ENCODE measurements at places on chromosomes 12 and 14. TPM values are rescaled to one million over a fixed set of nuclear protein-coding genes. Genes with fewer than 3 reads are reported as not detected.

- no peak for DNase-seq
These were observed 16.5 kb downstream of the HEBP1 start for GRCh38 chr12:12983420-12984035.

HOXC9 gene
- 0.51 TPM for polyA plus RNA-seq

TSHR gene
- polyA plus RNA-seq: 0.16 TPM

- peak; percentile 28 for DNase-seq
These were observed 100.7 kb downstream of the APAF1 start for GRCh38 chr12:98745578-98746391.

CIROP gene
- 0.01 TPM for polyA plus RNA-seq

- DNase-seq: peak; percentile 65
These were observed 30.6 kb upstream of the RPLP0 start for GRCh38 chr12:120231316-120232011.
